ENCODE measurements at places on chromosomes 7 and 10.

DNA sequence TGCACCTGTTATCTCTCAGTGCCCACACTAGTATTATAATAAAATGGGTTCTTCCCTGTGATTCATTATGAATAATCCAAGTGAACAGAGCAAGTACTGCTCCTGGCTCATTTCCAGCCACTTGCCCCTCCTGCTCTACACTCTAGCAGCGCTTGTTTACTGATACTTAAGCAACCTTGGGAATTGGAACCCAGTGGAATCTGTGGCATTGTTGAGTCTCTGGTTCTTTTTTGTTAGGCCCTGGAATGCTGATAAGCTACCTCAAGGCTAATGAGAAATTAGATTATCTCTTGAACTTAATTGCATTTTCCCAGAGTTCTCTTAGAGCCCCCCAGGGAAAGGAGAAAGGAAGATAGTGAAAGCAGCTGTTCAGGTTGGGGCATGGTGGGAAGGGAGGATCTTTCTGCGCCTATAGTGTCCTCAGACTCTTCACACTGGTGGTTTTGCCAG, 34.0 kb downstream of the PRKAR2B start:
- peak; percentile 93 for DNase-seq

DNA sequence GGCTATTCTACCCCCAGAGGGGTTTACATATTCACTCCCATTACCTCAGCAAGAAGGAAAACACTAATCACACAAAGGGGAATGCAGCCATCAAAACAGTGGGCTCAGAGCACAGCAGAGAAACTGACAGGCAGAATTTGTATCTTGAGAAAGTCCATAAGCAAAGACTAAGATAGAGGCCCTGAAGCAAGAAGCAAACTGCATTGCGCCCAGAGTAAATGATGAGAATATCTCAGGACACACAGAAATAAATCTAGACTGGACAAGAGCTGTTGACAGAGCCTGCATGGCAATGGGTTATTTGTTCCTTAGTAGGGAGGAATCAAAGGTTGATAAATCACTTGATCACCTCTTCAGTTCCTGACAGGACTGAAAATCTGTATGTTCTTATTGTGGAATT, 440.7 kb upstream of the CELF2 start:
- DNase-seq = no peak

DNA sequence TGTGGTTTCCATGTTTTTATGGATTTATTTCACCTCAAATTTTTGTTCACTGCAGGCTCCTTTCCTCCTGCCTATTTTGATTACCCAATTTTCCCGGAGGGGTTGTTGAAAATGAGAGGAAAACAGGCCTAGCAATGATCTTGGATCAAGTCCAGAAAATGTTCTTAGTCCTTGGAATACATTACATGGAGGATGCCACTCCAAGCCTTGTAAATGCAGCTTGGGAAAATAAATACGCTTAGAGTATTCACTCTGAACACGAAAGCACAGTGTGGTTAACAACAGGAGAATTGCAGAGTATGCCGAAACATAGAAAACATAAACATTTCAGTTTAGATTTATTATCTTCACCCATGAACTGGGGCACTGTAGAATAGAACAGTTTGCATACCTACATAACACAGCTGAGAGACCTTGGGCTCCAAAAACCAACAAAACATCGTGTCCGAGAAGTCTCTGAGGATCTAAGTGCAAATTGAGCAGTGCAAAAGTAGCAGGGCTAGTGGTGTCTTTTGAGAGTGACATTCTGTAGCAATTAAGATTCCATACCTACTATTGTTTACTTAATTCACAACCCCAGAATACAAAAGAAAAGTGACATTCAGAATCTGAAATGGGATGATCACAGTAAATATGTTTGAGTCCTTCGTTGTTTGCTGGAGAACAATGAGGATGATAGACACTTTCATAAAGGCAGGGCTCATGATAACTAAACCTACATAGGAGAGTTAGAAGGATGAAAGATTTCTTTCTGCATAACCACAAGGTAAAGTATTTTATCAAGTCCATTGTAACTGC, 7.6 kb upstream of the CD36 start:
- DNase-seq = no peak

GRCh38 chr10:11336722-11337162, 274.7 kb downstream of the USP6NL start:
- DNase-seq = no peak

GRCh38 chr10:36721871-36722270, 403.5 kb upstream of the ANKRD30A start:
- no peak for DNase-seq

DNA sequence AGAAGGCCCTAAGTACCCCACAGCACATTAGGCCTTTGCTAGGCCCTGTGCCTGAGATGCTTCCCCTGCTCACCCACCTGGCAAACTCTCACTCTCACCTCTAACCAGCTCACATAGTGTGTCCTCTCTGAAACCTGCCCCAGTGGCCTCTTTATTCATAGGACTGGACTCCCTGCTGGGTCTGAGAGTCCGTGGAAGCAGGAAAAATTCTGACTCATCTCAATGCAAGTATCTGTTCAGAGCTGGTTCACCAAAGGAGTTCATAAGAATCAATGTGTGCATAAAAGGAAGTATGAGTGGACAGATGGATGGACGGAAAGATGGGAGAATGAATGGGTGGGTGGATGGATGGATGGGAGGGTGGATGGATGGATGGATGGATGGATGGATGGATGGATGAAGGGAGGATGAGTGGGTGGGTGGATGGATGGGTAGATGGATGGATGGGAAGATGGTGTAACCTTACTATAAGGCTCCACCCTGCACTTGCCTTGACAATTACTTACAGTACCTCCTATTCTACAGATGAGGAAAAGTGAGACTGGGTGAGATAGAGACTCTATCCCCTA, 111.2 kb upstream of the ZMIZ1 start:
- DNase-seq = no peak

- DNase-seq = no peak
Measured at GRCh38 chr7:140247559-140247958, 70.8 kb upstream of the KDM7A start.

DNA sequence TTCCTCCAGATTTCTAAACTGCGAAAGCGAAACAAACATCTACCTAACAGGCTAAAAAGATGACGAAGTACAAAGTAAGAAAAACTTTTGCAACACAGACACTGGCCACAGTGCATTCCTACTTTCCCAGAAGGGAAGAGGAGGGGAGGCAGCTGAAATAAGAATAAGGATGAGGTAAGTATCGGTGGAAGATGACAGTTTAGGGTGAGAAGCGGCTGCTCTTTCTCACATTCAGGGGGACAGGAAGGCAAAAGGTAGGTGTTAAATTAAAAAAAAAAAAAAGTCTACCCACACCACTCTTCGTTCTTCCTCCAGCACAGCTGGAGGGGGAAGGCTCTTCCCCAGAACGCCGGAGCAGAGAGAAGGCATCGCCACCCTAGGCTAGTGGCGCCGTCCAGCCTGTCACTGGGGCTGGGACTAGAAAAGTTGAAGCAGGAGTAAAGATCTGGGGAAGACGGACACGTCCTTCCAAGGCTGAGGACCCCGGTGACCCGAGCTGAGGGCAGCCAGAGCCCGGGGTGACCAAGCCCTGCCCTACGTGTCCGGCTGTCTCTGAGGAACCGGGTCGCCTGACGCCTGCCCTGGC, 846 bp downstream of the DNAJC1 start:
- no peak for DNase-seq

DNA sequence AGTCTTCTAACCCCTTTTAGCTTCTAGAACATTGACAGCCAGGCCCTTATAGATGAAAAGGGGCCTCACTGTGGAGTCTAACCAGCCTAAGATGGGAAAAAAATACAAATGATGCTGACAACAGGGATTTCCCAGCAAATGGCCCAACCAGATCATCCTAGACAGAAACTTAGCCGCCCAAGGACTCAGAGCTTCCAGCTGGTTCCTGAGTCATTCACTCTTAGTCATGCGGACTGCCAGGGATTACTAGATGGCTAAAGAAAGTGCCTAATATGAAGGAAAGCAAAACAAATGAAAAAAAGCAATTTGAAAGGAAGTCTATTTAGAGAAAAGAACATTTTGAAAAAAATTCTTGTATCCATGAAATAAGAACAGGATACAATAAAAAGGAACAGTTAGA, 23.7 kb downstream of the TSPAN14 start:
- peak; percentile 72 for DNase-seq

DNA sequence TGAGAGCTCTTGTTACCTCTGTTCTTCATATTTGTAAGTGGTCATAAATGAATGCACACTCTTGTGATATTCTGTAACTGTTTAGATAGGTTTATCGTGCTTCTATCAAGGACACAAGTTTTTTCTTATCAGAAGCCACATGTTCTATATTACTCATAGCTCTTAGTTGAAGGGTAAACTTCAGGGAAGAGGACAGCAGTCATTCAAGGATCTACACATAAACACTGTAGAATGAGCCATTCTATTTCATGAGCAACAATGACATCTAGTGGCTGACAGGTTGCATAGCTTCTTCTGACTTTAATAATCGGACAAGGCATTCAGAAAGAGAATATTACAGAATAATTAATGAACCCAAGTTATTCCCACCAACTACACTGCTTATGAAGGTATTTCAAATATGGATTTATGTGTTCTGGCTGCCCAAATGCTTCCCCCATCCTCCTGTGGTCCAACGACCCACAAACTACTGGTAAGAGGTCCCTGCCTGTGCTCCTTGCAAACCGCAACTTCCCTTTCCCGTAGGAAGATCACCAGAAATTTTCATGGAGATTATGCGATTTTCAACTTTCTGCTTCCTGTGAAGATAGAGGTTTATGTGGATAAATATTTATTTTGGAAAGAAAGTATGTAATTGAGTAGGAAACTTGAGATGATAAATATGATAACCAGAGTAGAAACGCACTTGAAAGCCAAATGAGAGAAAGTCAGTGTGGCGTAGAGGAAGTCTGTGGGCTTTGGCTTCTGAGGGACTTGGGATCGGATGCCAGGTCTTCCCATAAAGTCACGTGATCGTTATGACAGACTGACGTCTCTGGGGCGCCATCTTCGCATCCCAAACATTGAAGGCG, 16.8 kb upstream of the ABCB5 start:
- peak; percentile 66 for DNase-seq

DNA sequence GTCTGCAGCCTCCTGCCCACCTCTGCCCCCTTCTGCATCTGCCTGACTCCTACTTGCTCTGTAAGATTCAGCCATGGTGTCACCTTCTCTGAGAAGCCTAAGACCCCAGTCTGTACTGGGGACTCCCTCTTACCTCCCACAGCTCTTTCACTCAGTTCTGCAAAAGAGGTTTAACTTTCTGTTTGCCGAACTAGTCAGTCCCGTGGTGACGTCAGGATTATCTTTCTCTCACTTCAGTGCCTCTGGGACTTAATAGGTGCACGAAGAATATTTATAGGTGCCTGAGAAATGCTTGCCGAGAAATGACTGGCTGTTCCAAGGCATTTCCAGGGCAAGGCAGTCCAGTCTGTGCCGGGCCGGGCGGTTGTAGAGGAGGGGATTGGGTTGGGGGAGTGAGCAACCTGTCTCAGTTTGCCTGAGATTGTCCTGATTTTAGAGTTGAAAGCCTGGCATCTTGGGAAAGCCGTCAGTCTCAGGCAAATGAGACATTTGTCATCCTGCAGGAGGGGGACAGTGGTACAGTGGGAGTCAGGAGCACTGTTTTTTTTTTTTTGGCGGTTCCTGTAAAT, 227.5 kb upstream of the NPVF start:
- DNase-seq = no peak

DNA sequence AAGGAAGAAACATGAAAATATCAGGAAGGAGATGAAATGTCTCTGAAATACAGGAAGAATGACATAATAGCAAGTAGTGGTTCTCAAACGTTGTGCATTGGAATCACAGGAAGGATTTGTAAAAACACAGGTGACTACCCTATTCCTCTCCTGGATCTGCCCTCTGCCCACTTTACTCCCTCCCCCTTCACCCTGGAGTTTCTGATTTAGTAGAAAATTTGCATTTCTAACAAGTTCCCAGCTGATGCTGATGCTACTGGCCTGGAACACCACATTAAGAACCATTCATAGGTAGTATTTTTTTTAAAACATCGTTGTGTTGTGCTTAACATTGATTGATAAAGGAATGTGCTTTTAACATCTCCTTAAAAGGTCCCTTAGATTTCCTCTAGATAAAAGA, 130.9 kb downstream of the PHF14 start:
- no peak for DNase-seq

DNA sequence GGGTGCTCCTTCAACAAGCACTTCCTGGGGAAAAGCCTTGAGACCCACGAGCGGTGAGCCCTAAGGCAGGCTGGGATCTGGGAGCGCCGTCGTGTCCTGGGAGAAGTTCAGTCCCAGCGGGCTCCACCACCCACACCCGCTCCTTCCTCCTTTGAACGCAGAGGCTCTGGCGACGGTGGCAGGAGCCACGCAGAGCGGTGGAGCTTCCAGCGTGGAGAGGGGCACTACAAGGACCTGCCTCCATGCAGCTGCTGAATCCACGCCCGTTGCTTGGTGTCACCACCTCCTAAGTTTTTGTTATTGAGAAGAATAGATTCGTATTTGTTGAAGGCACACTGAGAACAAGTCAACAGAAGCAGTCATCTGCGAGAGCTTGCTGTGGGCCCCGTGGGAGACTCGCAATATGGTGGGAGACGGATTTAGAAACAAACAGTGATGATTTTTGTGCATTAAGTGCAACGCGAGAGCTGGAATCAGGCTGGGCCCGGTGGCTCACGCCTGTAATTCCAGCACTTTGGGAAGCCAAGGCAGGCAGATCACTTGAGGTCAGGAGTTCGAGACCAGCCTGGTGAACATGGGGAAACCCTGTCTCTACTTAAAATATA, 60.1 kb upstream of the SDK1 start:
- no peak for DNase-seq

GRCh38 chr7:70923181-70923845, 208.6 kb upstream of the GALNT17 start:
- DNase-seq = no peak

DNA sequence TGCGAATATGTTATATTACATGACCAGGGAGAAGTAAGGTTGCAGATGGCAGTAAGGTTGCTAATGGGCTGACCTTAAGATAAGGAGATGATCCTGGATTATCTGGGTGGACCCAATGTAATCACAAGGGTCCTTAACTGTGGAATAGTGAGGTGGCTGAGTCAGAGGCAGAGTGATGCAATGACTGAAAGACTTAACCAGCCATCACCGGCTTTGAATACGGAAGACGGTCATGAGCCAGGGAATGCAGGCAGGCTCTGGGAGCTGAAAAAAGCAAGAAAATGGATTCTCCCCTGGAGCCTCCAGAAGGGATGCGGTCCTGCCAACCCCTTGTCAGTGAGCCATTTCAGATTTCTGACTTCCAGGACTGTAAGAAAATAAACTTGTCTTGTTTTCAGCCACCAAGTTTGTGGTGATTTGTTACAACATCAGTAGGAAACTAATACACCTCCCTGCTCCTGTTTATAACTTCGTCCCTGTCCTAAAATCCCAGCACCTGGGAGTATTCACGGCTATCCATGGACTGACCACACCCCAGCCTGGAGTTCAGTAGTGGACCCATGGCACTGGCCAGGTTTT, 4.6 kb upstream of the C10orf95 start:
- no peak for DNase-seq
